ENCODE measurements at places on chromosomes 6 and 20. TPM values are rescaled to one million over a fixed set of nuclear protein-coding genes. Genes with fewer than 3 reads are reported as not detected.

The CCDC170 gene
- total RNA-seq: 0.32 TPM

The F13A1 gene
- total RNA-seq: 20.6 TPM

The MYLK4 gene
- total RNA-seq: 2.5 TPM

The CDH4 gene
- total RNA-seq: not detected

The SH3BGRL2 gene
- 6.2 TPM for total RNA-seq

The TSBP1 gene
- total RNA-seq: not detected

The LCA5 gene
- 2.0 TPM for total RNA-seq

DNA sequence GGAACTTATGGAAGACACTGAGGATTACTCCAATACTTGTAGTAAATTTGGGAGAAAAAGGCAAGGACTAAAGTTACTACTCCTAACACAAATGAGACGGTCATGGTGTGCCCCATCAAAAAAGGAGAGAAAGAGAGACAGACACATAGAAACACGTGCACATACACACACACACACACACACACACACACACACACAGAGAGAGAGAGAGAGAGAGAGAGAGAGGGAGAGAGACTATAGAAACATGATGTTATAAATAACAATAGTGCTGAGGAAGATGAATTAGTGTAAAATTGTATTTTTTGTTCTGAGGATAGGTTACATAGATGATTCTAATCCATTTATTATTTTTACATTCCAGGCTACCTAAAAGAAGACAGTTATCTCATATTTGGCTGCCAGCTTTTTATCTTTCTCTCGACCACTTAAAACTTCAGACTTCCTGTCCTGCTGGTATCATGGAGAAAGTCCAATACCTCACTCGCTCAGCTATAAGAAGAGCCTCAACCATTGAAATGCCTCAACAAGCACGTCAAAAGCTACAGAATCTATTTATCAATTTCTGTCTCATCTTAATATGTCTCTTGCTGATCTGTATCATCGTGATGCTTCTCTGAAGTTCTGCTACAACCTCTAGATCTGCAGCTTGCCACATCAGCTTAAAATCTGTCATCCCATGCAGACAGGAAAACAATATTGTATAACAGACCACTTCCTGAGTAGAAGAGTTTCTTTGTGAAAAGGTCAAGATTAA is 10.5 kb downstream of the PLN start:
- H3K36me3 ChIP-seq: peaks cover 3% of the 10 kb centered on the region
- H3K27me3 ChIP-seq: no peaks in the 10 kb centered on the region
- H3K27ac ChIP-seq: peak overlapping the region; percentile 18
- peak overlapping the region; percentile 57 for H3K4me3 ChIP-seq

- DNase-seq: no peak
- no peaks in the 10 kb centered on the region for H3K27me3 ChIP-seq
- no peak overlapping the region for H3K27ac ChIP-seq
- H3K4me1 ChIP-seq: no peaks in the 10 kb centered on the region
- no peaks in the 10 kb centered on the region for H3K36me3 ChIP-seq
- no peak overlapping the region for H3K4me3 ChIP-seq
Measured at GRCh38 chr6:133352046-133352445, 110.9 kb downstream of the EYA4 start.

DNA sequence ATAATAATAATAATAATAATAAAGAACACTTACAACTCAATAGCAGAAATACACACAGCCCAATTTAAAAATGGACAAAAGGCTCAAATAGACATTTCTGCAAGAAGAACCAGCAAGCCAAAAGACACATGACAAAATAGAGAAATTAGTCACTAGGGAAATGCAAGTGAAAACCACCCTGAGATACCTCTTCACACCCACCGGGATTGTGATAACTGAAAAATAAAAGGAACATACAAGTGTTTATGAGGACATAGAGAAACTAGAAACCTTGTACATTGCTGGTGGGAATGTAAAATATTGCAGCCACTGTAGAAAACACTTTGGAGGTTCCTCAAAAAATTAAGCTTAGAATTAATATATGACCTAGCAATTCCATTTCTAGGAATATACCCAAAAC is 59.2 kb downstream of the ZDHHC14 start:
- H3K27me3 ChIP-seq: no peaks in the 10 kb centered on the region
- DNase-seq: no peak
- H3K4me1 ChIP-seq: peaks cover 27% of the 10 kb centered on the region
- H3K27ac ChIP-seq: no peak overlapping the region
- H3K4me3 ChIP-seq: no peak overlapping the region

- no peak overlapping the region for H3K27ac ChIP-seq
- no peaks in the 10 kb centered on the region for H3K4me1 ChIP-seq
- H3K27me3 ChIP-seq: peaks cover 6% of the 10 kb centered on the region
Measured at GRCh38 chr20:1434571-1435336, 31.9 kb downstream of the NSFL1C start.

GRCh38 chr20:21167261-21167660 is 41.4 kb downstream of the KIZ start:
- no peak for DNase-seq
- H3K27ac ChIP-seq: no peak overlapping the region
- peaks cover 24% of the 10 kb centered on the region for H3K36me3 ChIP-seq
- no peaks in the 10 kb centered on the region for H3K27me3 ChIP-seq
- no peak overlapping the region for H3K4me3 ChIP-seq

- no peak overlapping the region for H3K27ac ChIP-seq
- no peak overlapping the region for H3K4me3 ChIP-seq
- no peaks in the 10 kb centered on the region for H3K27me3 ChIP-seq
- no peaks in the 10 kb centered on the region for H3K4me1 ChIP-seq
- no peaks in the 10 kb centered on the region for H3K36me3 ChIP-seq
Measured at GRCh38 chr20:1866834-1867233, 28.4 kb upstream of the SIRPA start.

- no peak for DNase-seq
- H3K4me3 ChIP-seq: no peak overlapping the region
- H3K27me3 ChIP-seq: no peaks in the 10 kb centered on the region
- H3K27ac ChIP-seq: no peak overlapping the region
- peaks cover 52% of the 10 kb centered on the region for H3K4me1 ChIP-seq
- no peaks in the 10 kb centered on the region for H3K36me3 ChIP-seq
Measured at GRCh38 chr6:15382712-15383111, 136.8 kb downstream of the JARID2 start.

GRCh38 chr20:35319192-35319870 is 27.1 kb upstream of the FAM83C start:
- no peaks in the 10 kb centered on the region for H3K27me3 ChIP-seq
- no peaks in the 10 kb centered on the region for H3K4me1 ChIP-seq
- H3K36me3 ChIP-seq: peaks cover 3% of the 10 kb centered on the region
- DNase-seq: no peak
- no peak overlapping the region for H3K27ac ChIP-seq
- H3K4me3 ChIP-seq: no peak overlapping the region

GRCh38 chr6:72741083-72741482 is 119.2 kb downstream of the KCNQ5 start:
- no peaks in the 10 kb centered on the region for H3K4me1 ChIP-seq
- no peaks in the 10 kb centered on the region for H3K36me3 ChIP-seq
- no peak overlapping the region for H3K27ac ChIP-seq
- DNase-seq: no peak
- H3K27me3 ChIP-seq: no peaks in the 10 kb centered on the region
- no peak overlapping the region for H3K4me3 ChIP-seq

DNA sequence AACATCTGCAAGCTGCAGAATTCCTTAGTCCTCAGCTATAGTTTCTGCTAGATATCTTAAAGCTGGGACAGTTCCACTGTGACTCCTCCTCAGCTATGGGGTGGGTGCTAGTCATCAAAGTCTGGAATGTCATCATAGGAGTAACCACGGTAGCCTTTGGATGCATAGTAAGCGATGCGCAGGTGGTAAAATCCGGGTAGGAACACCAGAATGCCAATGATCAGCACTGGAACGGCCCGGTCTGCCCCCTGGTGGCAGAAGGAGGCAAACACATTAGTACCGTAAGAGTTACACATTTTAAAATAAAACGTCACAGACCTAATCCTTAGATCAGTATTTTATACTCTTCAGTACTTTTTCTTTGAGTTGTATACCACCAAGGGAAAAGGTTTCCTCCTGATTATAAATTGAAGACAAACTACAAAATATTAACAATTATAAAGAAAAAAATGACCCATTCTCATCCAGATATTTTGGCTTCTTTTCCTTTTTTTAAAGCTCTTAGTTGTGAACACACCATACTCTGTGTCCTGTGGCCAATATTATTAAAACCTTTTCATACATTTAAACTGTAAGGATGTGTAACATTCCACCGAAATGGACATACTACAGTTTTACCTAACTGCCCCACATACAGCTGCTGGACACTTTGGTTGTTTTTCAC is 18.9 kb downstream of the PCNA start:
- H3K36me3 ChIP-seq: peaks cover 98% of the 10 kb centered on the region
- no peaks in the 10 kb centered on the region for H3K4me1 ChIP-seq
- peak; percentile 72 for DNase-seq
- H3K27me3 ChIP-seq: no peaks in the 10 kb centered on the region
- no peak overlapping the region for H3K4me3 ChIP-seq
- no peak overlapping the region for H3K27ac ChIP-seq

GRCh38 chr6:42278131-42278853 is 60.6 kb upstream of the MRPS10 start:
- no peak for DNase-seq
- H3K36me3 ChIP-seq: peaks cover 3% of the 10 kb centered on the region
- H3K4me1 ChIP-seq: peaks cover 48% of the 10 kb centered on the region

GRCh38 chr20:19301843-19302242 is 89.4 kb downstream of the SLC24A3 start:
- H3K27ac ChIP-seq: no peak overlapping the region
- H3K27me3 ChIP-seq: no peaks in the 10 kb centered on the region
- no peaks in the 10 kb centered on the region for H3K36me3 ChIP-seq

GRCh38 chr6:166410426-166410935 is 27.7 kb upstream of the MPC1 start:
- DNase-seq: no peak
- H3K36me3 ChIP-seq: peaks cover 13% of the 10 kb centered on the region
- no peak overlapping the region for H3K27ac ChIP-seq
- H3K27me3 ChIP-seq: no peaks in the 10 kb centered on the region
- no peak overlapping the region for H3K4me3 ChIP-seq

GRCh38 chr6:163417595-163417994 is 3.1 kb downstream of the QKI start:
- H3K36me3 ChIP-seq: no peaks in the 10 kb centered on the region
- peaks cover 33% of the 10 kb centered on the region for H3K4me1 ChIP-seq
- peak overlapping the region; percentile 100 for H3K27ac ChIP-seq
- H3K27me3 ChIP-seq: no peaks in the 10 kb centered on the region

- H3K36me3 ChIP-seq: no peaks in the 10 kb centered on the region
- H3K4me1 ChIP-seq: no peaks in the 10 kb centered on the region
- H3K27ac ChIP-seq: no peak overlapping the region
- H3K4me3 ChIP-seq: no peak overlapping the region
Measured at GRCh38 chr20:2767768-2768631, 32.4 kb downstream of the CPXM1 start.

DNA sequence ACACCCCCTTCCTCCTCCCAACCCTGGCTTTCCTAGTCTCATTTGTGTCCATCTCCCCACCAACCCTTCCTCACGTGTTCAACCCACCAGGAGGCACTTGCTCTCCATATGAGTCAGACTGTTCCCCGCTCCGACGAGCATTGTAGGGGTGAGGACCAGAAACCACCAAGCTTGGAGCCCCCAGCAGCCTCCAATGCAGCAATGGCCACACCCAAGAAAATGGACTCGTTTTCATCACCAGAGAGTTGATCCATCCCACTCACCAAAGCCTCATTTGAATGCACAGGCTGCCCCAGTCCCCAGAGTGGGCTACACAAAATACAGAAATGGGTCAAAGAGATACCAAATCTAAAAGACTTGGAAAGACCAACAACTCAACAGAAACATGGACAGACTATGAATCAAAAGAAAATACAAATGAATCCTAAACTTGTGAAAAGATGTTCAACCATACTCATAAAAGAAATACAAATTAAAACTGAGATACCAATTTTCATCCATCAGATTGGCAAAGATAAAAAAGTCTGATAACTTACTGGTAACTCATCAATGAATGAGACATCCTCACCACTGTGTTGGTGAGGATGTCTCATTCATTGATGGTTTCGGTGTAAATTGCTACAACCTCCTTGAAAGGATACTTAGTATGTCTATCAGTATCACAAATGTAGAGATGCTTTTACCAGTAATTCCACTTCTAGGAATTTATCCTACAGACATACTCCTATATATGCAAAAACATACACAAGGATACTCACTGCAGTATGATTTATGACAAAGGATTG is 68.1 kb downstream of the TRERF1 start:
- H3K4me1 ChIP-seq: peaks cover 7% of the 10 kb centered on the region
- H3K4me3 ChIP-seq: no peak overlapping the region
- H3K27ac ChIP-seq: no peak overlapping the region
- DNase-seq: no peak

GRCh38 chr6:37050045-37050853 is 44.8 kb downstream of the FGD2 start:
- peaks cover 14% of the 10 kb centered on the region for H3K4me1 ChIP-seq
- no peaks in the 10 kb centered on the region for H3K36me3 ChIP-seq
- peak overlapping the region; percentile 22 for H3K27ac ChIP-seq
- H3K27me3 ChIP-seq: no peaks in the 10 kb centered on the region
- no peak overlapping the region for H3K4me3 ChIP-seq

- no peaks in the 10 kb centered on the region for H3K27me3 ChIP-seq
- no peak overlapping the region for H3K4me3 ChIP-seq
- H3K27ac ChIP-seq: peak overlapping the region; percentile 64
Measured at GRCh38 chr6:136586295-136586694, 36.1 kb upstream of the MAP7 start.

GRCh38 chr6:153024709-153025017 is 22.2 kb upstream of the MTRF1L start:
- no peaks in the 10 kb centered on the region for H3K27me3 ChIP-seq
- H3K4me1 ChIP-seq: no peaks in the 10 kb centered on the region
- no peak overlapping the region for H3K4me3 ChIP-seq
- no peak for DNase-seq
- no peaks in the 10 kb centered on the region for H3K36me3 ChIP-seq
- H3K27ac ChIP-seq: no peak overlapping the region

- DNase-seq: no peak
- H3K4me3 ChIP-seq: no peak overlapping the region
- H3K27ac ChIP-seq: no peak overlapping the region
Measured at GRCh38 chr6:41494212-41495110, 51.7 kb upstream of the FOXP4 start.

DNA sequence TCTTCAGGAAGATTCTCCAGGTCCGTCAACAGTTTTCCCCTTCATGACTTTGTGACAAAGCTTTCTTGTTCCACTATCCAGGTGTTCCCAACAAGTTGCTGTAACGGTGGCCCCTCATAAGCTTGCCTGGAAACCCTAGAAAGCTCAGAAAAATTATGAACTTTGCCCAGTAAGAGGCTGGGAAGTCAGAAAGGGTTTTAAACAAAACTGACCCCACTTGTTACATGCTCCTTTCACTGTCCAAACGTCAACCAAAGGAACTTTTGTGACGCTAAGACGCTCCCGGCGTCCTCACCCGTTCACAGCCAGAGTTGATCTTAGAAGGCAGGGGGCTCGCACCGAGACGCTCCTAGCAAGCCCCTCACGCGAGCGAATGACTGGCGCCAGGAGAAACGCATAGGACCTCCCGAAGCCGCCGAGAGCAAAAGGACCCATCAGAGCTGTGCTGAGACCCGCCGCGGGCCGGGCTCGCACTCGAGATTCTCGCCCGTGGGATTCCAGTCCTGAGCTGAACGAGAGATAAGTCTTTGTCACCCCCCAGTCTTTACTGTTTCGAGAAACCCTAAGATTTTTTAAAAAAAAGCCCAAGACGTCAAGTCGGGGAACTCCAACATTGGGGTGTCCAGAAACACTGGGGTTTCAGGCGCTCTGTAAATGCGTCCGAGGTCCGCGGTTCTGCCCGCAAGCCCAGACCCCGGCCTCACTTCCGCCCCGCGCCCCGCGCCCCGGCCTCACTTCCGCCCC is 544 bp upstream of the ACAT2 start:
- peak overlapping the region; percentile 98 for H3K4me3 ChIP-seq
- peaks cover 30% of the 10 kb centered on the region for H3K4me1 ChIP-seq
- peak; percentile 33 for DNase-seq
- peak overlapping the region; percentile 97 for H3K27ac ChIP-seq
- H3K36me3 ChIP-seq: no peaks in the 10 kb centered on the region
